ENCODE measurements at places on chromosomes 3 and 15. TPM values are rescaled to one million over a fixed set of nuclear protein-coding genes. Genes with fewer than 3 reads are reported as not detected.

- DNase-seq: no peak
Measured at GRCh38 chr3:157091083-157091833, 68.7 kb downstream of the CCNL1 start.

DNA sequence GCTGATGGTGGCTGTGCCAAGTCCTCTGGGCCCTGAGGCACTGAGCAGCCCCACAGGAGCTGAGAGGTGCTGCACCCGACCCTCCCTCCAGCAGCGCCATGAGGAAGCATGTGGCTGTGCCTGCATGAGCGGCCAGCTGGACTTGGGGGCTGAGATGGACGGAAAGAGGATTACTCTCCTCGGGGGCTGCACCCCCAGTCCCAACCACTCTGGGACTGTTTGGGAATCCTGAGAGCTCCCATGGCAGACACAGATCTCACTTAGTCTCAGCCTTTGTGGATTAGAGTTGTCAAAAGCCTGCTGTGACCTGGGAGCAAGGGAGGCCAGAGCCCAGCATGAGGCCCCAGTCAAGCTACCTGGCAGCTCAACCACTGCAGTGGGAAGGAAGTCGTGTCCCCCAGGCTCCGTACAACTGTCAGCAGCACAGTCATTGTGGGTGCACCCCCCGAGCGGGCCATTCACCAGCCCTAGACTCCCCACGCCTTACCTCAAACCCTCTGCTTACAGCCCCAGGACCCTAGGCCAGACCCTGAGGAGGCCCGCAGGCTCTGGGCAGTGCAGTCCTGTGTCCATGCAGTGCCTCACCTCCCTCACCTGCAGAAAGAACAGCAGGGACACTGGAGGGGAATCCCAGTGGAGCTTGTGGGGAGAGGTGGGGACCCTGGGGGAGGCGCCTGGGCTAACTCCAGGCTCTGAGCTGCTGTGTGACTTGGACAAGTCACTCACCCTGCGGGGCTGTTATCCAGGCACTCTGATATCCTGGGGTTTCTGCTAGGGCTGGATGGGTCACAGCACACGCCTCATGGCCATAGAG lies 17.1 kb downstream of the PRR23E start:
- DNase-seq: no peak

- no peak for DNase-seq
Measured at GRCh38 chr3:176219970-176220369, 977.3 kb downstream of the TBL1XR1 start.

- DNase-seq: no peak
Measured at GRCh38 chr3:13463618-13464400, 16.3 kb upstream of the HDAC11 start.

DNA sequence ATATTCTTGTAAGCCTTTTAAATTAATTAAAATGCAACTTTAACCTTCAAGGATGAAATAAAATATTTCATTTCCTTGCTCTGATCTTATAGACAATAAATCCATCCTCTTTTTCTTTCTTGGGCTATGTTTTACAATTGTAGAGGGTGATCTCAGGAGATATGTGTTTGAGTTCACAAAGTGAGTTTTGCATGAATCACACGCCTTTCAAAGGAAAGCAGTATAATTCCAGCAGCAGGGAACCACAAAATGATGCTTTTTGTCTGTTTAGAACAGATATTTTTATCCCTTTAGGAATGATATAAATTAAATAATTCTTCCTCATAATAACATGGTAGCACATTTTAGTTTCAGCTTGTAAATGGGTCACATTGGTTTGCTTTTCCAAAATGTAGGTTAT lies 191.2 kb downstream of the SEMA6D start:
- no peak for DNase-seq

GRCh38 chr15:57198131-57198530 lies 178.2 kb upstream of the CGNL1 start:
- DNase-seq: no peak

DNA sequence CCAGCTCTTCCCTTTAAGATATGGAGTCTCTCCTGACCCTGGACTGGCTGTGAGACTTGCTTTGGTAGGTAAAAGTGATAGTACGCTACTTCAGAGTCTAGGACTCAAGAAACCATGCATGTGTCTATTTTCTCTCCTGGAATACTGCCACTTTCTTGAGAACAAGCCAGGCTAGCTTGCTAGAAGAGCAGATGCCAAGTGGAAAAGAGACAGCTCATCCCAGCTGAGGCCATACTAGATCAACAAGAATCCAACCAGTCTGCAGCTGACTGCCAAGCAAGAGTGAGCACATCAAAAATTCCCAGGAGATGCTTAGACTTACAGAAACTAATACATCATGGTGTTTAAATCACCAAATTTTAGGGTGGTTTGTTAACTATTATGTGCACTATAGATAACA lies 208.3 kb upstream of the RBMS3 start:
- DNase-seq: no peak

GRCh38 chr15:81313686-81314085 lies 10.3 kb downstream of the STARD5 start:
- DNase-seq: no peak

DNA sequence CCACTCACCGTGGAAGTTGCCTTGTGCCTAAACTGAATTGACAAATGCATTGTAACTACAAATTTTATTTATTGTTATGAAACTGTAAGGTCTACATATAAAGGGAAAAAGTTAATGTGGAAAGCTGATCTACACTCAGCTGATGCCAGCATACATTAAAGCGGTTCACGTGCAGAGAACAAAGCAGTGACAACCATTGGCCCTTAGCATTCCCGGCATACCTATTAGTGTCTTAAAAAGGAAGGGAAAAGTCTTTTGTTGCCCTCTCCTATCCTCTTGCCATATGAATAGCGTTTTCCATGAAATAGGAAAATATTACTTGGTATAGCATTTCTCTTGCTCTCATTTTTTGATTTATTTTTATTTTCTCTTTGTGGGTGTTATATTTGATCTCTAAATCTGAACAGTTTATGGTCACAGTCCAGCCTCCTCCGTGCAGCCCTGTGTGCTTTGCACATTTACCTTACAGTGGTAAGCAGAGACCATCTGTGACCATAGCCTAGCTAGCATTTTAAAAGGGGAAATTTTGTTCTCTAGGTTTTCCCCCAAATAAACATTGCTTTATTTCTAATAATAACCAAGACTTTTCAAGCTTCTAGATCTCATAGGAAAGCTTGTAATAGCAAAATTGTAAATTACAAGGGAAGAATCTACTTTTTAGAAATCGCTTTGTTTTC lies 89.7 kb upstream of the CGNL1 start:
- DNase-seq: no peak

GRCh38 chr15:39200586-39200985 lies 380.3 kb upstream of the THBS1 start:
- DNase-seq: no peak

The GABRR3 gene
- not detected for total RNA-seq

DNA sequence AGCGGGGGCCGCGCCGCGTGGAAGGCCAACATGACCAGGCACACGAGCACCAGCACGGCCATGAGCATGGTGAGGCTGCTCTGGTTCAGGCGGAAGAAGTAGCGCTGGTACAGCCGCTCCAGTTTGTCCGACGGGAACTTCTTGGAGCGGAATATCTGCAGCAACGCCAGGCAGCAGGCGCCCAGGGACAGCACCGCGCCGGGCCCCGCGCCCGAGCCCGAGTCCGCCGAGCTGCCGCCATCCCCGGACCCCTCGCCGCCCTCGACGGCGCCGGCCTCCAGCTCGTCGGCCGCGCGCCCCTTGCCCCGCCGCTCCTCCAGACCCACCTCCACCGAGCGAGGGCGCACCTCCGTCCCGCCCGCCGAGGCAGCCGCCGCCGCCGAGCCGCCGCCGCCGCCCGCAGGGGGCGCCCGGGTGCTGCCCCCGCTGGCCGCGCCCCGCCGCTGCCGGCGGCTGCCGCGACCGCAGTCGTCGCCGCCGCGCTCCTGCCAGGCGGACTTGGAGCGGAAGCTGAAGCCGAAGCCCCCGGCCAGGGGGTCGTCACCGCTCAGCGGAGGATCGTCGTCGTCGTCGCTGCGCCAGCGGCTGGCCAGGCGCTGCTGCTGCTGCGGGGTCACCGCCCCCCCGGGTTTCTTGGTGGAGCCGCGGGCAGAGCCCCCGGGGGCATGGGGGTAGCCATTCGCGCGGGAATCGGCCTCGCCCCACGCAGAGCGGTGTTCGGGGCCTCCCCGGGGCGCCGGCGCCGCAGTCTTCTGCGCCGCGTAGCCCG lies 957 bp downstream of the ADCY5 start:
- DNase-seq: no peak

GRCh38 chr3:165507576-165507975 lies 311.4 kb upstream of the SLITRK3 start:
- no peak for DNase-seq

- DNase-seq: no peak
Measured at GRCh38 chr15:41987246-41987924, 15.0 kb upstream of the EHD4 start.

DNA sequence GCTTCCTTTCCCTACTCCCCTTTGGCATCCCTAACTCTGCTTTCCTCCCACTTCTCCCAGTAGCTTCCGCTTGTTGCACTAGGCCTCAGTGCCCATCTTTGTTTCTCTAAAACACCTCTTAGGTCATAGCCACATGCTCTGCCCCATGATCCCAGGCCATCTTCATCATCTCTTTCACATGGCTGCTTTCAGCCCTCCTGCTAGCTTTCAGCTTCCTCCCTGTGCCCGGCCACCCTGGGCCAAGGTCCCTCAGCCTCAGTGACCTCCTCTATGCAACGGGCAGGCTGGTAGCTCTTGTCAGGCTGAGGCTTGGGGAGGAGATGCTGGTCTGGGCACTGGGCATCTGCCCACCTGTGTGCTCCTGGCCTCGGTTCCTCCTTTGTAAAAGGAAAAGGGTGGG lies 2.3 kb downstream of the PLEKHO2 start:
- DNase-seq: no peak

GRCh38 chr15:99336794-99337193 lies 85.5 kb downstream of the LRRC28 start:
- no peak for DNase-seq

GRCh38 chr15:100941536-100941935 lies 22.4 kb downstream of the LRRK1 start:
- DNase-seq: no peak

The ZCWPW2 gene
- total RNA-seq: 0.39 TPM

DNA sequence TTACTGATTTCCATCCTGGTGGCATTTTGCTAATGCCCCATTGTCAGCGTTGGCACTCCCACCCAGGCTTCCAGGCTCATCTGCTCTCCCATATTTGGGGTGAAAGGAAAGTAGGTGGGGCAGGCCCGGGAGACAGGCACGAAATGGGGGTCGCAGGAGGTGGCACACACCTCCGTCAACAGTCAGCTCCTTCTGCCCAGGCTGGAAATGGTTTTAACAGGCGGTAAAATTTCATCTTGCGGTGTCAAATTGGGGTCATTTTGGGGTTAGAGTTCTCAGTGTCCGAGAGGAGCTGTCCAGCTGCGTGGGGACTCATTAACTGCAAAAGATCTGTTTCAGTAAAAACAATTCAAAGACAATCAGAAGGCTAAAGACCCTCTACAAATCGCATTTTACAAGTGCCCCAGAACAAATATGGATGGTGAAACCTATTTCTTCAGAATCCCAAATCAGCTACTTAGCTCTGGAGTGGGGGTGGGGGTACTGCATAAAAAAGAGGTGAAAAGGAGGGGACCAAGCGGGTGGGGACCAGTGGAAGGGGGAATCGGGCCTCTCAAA lies 4.2 kb upstream of the MEIS2 start:
- DNase-seq: no peak

DNA sequence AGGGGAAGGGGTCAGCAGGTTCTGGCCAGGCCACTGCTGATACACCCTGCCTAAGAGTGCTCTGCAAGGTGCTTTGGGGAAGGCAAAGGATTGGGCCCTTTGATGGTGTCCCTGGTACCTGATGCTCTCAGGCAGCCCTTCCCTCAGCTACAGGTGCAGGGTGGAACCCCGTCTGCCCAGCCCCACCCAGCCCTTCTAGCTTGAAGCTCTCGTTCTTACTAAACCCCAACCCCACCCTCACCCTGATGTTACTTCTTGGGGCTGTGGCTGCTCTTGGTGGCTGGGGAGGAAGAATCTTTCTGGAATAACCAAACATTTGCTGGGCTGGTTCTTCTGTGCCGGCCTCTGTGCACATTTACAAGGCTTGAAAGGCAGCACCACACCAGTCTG lies 6.4 kb downstream of the GNAI2 start:
- DNase-seq: no peak

- no peak for DNase-seq
Measured at GRCh38 chr3:156300929-156301840, 180.8 kb downstream of the KCNAB1 start.

The TEX9 gene
- total RNA-seq: 12.3 TPM

GRCh38 chr3:193902607-193903511 lies 233.1 kb upstream of the HES1 start:
- DNase-seq: no peak

GRCh38 chr15:95853350-95853749 lies 477.1 kb upstream of the NR2F2 start:
- DNase-seq: no peak

The TOP2B gene
- 206 TPM for total RNA-seq

DNA sequence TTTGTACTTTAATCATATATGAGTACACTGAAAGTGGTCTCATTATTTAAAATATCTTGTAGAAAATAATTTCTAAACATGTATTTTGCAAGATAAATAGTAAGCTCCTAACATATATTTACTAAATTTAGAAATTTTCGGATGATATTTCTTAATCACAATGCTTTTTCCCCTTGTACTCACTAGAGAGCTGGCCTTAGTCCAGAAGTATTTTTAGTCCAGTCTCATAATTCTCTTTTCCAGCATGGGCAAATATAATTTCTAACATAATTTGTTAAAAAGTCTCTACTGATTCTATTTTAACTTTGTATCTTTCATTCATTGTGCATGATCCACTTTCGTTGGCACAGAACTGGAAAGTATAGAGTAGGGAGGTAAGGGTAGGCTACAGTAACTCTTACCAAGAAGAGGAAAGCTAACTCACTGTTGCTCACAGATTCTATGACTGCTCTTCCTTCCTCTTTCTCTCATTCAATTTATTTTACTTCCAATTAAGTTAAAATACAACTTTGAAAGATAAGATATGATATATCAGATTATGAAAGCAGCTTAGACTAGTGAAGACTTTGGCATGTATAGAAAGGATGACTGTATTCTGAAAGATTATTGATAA lies 39.3 kb downstream of the FGF7 start:
- DNase-seq: no peak

The CYP1A2 gene
- total RNA-seq: not detected

GRCh38 chr3:52039846-52040245 lies 16.5 kb downstream of the DUSP7 start:
- no peak for DNase-seq

DNA sequence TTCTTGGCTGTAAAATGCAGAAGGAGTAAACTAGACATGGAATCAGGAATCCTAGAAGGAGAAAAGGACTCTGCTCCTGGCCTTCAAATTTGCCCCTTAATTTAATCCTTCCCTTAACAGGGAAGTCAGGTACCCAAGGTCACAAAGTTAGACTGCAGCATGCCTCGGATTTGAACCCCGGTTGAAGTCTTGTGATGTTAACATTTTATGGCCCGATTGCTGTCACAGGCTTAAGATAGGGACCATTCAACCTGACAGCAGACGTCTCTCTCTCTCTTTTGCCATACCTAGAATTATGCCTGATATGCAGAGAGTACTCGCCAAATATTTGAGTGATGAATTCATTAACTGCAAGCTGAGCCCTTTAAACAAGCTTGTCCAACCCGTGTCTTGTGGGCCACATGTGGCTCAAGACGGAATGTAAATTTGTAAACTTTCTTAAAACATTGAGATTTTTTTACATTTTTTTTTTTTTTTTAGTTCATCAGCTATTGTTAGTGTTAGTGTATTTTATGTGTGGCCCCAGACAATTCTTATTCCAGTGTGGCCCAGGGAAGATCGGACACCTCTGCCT lies 217.2 kb downstream of the THSD4 start:
- DNase-seq: no peak
